ENCODE measurements at places on chromosomes 3 and 15.

DNA sequence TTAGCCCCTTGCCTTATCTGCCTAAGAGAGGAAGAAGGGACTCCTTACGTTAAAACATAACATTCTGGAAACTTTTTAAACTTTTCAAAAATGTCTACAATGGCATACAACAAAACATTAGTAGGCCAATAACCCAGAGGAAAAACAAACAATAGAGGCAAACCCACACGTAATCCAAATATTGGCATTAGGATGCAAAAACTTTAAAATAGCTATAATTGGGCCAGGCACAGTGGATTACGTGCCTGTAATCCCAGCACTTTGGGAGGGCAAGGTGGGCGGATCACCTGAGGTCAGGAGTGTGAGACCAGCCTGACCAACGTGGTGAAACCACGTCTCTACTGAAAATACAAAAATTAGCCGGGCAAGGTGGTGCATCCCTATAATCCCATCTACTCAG, 134.9 kb downstream of the AQP9 start:
- DNase-seq, result no peak
- H3K4me3 ChIP-seq, result no peak overlapping the region
- peaks cover 10% of the 10 kb centered on the region for H3K4me1 ChIP-seq
- peaks cover 2% of the 10 kb centered on the region for H3K27me3 ChIP-seq
- H3K36me3 ChIP-seq, result peaks cover 10% of the 10 kb centered on the region

GRCh38 chr15:37009288-37009687, 91.1 kb downstream of the MEIS2 start:
- DNase-seq, result no peak
- no peak overlapping the region for H3K4me3 ChIP-seq
- no peaks in the 10 kb centered on the region for H3K27me3 ChIP-seq
- no peak overlapping the region for H3K27ac ChIP-seq

GRCh38 chr3:59998058-59998457, 948.2 kb upstream of the CFAP20DC start:
- H3K4me1 ChIP-seq, result peaks cover 8% of the 10 kb centered on the region
- H3K27ac ChIP-seq, result no peak overlapping the region
- H3K36me3 ChIP-seq, result peaks cover 3% of the 10 kb centered on the region
- no peaks in the 10 kb centered on the region for H3K27me3 ChIP-seq
- no peak overlapping the region for H3K4me3 ChIP-seq
- DNase-seq, result no peak

DNA sequence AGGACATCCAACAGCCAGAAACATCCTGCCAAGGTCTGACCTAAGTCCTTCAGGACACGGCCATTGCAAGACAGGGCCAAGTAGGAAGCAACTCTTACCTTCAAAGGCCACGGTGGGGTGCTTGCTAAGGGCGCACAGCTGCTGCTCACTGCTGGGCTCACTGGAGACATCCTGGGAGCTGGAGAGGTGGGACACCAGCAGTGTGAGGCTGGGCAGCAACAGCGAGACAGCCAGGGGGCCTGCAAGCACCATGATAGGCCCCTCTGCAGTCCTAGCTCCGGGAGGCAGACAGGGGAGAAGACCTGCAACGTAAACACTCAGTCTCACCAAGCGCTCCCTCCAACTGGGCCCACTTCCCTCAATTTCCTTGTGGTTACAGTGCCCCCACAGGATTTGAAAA, 79.2 kb downstream of the SEMA5B start:
- no peak overlapping the region for H3K4me3 ChIP-seq
- peaks cover 20% of the 10 kb centered on the region for H3K27me3 ChIP-seq

DNA sequence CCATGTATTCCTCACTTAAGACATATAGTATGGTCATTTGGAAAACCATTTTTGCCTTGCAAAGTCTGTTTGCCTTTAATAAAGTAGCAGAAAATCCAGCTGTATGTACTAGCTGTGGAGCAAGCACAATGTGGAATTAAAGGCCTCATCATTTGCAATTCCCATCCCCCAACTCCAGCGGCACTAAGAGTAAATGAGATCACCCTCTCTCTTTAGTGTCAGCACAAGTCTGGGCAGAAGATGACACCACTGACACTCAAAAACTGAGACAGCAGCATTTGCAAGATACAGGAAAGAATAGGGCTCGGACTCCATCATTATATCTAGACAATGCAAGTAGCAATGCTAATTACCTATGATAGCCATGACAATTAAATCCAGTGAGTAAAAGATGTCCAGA, 24.7 kb upstream of the DYNC1LI1 start:
- no peak overlapping the region for H3K27ac ChIP-seq
- DNase-seq, result no peak
- no peaks in the 10 kb centered on the region for H3K36me3 ChIP-seq
- H3K4me3 ChIP-seq, result no peak overlapping the region
- peaks cover 29% of the 10 kb centered on the region for H3K27me3 ChIP-seq

GRCh38 chr3:61783993-61784718, 222.8 kb downstream of the PTPRG start:
- no peaks in the 10 kb centered on the region for H3K36me3 ChIP-seq
- no peaks in the 10 kb centered on the region for H3K27me3 ChIP-seq
- no peak for DNase-seq
- no peak overlapping the region for H3K27ac ChIP-seq
- H3K4me1 ChIP-seq, result no peaks in the 10 kb centered on the region
- no peak overlapping the region for H3K4me3 ChIP-seq

GRCh38 chr15:93823971-93824913, 407.1 kb upstream of the MCTP2 start:
- H3K4me3 ChIP-seq, result no peak overlapping the region
- H3K4me1 ChIP-seq, result no peaks in the 10 kb centered on the region
- H3K36me3 ChIP-seq, result no peaks in the 10 kb centered on the region

DNA sequence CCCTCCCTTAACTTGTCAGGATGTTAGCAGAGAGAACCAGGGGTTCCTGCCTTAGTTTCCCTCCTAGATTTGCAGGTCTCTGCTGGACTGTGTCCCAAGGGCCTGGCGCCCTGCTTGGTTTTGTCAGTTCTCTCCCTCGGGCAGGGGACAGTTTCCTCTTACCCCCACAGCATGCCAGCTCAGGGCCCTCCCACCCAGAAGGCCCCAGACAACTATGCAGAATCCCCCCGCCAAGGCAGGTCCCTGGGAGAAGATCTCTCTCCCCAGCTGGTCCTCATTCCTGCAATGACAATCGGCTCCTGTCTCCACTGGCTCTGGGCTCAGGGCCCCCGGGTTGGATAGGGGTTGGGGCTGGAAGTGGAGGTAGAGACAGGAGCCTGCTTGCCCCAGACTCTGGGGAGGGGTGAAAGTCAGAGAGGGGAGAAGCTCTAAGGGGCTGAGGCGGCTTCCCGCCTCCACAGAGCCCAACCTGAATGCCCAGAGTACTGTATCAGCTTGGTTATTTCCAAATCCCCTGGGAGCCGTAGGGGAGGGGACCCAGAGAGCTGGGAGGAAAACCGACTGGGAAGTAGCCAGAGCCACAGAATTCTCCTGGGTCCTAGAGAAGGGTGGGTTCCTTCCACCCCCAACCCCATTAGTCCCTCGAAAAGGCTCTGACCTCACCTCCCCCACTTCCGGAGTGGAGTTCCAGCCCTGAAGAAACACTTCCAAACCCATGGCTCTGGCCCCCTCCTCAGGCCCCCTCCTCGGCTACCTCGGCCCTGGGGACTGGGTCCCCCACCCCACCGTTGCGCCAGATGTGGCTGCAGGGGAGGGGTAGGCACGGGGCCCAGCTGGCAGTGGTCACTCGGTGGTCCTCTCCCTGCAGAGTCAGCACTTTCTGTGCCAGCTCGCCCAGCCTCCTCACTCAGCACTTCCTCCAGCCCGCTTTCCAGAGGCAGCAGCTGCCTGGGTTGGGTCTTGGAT, 3.8 kb upstream of the LOXL1 start:
- no peaks in the 10 kb centered on the region for H3K27me3 ChIP-seq
- H3K36me3 ChIP-seq, result peaks cover 21% of the 10 kb centered on the region
- peaks cover 63% of the 10 kb centered on the region for H3K4me1 ChIP-seq
- H3K4me3 ChIP-seq, result no peak overlapping the region

All from activated CD8-positive, alpha-beta memory T cell treated with anti-CD3 and anti-CD28 coated beads, Interleukin-2, amount 10 ng/mL, durations not matched to agents 7 days and 5 days (primary cell).